ENCODE measurements at places on chromosomes 6 and 20.

DNA sequence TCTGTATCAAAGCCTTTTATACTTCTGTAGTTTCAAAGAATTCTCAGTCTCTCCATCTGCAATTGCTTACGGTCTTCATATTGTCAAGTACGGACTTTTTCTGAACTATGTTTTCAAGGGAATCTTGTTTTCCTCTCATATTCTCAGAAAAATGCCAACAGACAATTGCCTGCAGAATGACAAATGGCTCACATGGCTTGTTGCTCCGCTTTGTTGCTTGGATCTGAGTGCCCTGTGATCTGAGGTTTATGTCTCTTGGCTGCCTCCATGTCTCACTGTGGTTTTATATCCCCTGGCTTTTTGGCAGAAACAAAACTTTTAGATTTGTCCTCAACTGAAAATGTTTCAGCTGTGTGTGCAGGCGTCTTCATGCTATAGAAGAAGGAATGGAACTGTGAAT, 285.4 kb upstream of the CHD6 start:
- DNase-seq: no peak

DNA sequence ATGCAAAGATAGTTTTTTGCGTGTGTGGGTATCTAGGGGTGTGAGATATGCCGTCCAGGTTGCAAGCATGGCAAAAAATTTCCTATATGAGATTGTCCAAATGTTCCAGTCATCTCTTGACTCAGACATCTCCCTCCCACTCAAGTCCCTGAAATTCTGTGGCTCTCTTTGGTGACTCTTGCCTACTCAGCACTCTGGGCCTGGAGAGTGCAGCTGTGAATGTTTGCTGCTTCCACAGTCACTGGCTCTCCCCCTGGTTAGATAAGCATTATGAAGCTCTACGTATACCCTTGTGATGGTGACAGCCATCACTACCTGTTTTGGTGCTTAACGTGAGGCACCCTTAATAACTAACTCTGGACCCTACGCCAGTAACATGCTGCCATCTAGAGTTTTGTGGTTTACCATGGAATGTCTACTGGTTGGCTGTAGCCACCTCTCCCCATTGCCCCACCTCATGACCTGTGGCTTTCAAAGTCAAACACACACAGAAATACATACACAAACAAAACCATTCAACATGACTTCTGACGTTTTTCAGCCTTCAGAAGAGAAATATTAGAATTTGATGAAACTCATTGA, 621.9 kb upstream of the CITED2 start:
- no peak for DNase-seq

DNA sequence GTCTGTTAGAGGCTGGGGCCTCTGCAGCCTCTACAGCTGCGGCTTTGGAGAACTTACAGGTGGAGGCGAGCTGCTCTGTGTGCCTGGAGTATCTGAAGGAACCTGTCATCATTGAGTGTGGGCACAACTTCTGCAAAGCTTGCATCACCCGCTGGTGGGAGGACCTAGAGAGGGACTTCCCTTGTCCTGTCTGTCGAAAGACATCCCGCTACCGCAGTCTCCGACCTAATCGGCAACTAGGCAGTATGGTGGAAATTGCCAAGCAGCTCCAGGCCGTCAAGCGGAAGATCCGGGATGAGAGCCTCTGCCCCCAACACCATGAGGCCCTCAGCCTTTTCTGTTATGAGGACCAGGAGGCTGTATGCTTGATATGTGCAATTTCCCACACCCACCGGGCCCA, 2.6 kb downstream of the TRIM39 start:
- DNase-seq: no peak

DNA sequence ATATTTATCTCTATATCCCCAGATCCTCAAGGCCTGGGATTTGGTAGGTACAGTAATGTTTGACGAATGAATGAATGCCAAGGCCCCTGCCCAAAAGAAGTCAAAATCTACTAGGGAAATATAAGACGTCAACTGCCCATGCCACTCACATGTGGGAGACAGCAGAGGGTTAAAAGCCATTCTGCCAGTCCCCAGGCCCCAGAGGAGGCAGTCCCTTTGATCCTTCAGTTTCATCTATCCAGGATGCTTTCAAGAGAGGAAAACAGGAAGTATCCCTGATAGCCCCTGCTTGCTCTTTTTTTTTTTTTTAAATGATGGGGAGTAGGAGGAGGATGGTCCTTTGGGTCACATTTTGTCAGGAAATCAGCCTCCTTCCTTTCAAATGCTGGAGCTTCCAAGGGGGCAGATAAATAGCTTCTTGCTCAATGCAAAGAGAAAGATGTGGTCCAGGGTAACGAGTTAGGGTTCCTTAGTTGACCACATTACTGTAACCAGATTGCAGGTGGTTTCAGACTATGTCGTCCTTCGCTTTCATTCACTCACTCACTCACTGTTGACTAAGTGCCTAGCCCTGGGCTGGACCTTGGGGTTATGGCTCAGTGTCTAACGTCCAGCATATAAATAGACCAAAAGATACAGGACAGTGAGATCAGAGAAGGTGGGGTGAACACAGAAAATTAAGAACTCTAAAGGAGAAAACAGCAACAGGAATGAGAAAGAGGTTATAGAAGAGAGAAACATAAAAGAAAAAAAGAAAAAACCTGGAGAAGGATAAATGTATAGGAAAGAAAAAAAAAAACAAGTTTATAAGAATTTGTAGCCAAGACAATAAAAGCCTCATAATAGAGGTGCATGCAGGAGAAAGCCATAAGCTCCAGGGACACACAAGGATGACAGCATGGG, 64.6 kb upstream of the PIM1 start:
- DNase-seq: no peak

DNA sequence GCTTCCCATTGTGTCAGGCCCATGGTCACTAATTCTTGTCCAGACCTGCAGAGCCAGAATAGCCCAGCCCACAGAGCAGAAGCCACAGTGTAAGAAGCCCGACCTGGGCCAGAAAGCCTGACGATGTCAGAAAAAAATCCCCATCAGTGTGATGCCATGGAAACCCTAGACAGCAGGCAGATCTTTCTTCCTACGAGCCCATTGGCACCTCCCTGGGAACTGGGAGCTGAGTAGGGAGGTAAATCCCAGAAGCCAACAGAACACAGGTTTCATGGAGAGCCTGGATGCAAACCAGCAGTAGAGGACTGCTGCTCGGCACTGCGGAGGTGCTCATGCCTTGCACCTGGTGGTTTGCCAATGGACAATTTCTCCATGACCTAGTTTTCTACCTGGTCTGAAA, 82.2 kb upstream of the SLC22A16 start:
- no peak for DNase-seq

- no peak for DNase-seq
Observed at GRCh38 chr6:10030942-10031537, 383.8 kb downstream of the TFAP2A start.

GRCh38 chr6:121867095-121867494, 431.6 kb downstream of the GJA1 start:
- DNase-seq: no peak

DNA sequence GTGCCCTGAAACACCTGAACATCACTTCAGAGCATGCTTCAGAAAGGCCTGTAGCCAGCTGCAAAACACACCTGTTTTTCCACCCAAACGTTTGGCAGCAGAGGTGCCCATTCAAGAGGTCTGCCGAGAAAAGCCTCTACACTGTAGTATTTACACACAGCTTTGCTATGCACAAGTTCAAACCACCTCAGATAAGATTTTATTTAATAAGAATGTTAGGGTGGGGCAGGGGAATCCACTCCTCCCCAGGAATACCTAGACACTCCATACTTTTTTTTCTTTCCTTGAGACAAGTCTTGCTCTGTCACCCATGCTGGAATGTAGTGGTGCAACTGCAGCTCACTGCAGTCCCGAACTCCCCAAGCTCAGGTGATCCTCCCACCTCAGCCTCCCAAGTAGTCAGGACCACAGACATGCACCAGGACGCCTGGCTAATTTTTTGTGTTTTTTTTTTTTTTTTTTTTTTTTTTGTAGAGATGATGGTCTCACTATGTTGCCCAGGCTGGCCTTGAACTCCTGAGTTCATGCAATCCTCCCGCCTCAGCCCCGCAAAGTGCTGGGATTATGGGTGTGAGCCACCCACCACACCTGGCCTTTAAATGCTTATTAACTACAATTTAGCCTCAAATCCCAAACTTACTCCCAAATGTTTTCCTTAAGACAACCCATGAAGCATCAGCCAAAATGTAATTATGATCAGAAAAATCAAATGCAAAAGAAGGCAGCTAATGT, 9.7 kb downstream of the MRPL14 start:
- no peak for DNase-seq

- DNase-seq: no peak
Observed at GRCh38 chr6:2945153-2945452, 26.3 kb downstream of the SERPINB6 start.

DNA sequence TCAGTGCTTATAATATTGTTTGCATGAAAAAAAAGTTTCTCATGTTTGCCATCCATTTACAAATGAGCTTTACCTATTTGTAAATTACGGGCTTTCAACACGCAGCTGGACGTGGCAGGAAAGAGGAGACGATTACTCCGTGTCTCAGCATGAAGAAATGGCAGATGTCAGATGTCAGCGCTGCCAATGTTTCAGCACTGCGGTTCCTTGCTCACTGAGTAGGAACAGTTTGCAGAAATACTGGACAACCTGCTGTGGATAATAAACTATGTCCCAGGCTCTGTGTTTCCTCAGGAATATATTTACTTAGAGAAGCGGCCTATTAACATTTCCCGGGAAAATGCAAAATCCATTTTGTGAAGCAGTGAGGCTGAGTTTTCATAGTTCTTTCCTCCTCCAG, 22.7 kb downstream of the RAMACL start:
- no peak for DNase-seq

DNA sequence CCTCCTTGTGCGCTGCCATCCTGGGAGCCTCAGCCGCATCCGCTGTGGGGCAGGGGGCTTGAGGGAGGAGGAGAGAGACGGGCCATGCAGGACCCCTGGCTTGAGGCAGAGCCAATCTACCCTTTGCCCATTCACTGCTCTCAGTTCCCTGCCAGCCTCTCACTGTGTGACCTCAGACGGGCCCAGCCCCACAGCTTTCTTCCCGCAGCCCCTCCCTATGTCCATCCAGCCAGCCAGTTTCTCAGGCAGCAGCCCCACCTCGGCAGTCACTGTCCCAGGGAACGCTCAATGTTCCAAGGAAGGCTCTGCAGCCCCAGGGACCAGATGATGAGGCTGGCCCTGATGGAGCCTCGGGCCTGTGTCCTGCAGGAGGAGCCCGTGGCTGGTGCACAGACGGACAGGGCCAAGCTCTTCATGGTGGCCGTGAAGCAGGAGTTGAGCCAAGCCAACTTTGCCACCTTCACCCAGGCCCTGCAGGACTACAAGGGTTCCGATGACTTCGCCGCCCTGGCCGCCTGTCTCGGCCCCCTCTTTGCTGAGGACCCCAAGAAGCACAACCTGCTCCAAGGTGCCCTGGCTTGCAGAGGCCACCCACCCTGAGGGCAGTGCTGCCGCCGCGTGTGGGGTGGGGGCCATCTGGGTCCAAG, 3.9 kb upstream of the TNFRSF6B start:
- no peak for DNase-seq

DNA sequence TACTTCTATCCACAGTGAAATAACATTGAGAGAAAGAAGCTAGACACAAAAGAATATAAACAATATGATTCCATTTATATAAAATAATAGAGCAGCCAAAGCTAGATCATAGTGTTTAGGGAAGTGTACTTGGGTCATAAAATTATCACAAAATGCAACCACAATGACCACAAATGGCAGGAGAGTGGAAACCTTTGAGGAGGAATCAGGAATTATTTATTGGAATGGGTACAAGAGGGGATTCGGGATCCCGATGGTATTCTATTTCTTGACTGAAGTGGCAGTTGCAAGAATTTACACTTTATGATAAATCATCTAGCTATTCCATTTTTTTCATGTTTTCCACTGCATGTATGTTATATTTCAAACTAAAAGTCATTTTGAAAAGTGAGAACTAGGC, 76.1 kb downstream of the IPCEF1 start:
- DNase-seq: no peak

DNA sequence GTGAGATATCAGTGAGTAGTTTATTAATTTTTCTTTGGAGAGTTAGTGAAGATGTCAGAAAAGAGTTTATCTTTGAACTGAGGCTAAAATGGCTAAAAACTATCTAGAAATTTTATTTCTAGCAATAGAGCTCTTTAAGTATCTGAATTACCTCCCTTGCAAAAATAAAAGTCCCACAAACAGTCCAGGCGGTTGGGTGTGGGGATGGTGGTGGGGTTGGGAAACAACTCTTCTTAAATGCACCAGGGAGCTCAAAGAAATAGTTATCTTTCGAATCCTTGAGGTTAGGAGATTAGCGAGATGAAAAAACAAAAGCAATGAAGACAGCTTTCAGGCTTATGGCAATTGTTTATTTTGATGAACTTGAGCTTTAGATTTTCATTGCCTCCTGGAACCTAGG, 1299.1 kb upstream of the ADGRB3 start:
- DNase-seq: no peak
